Activated T-cell treated with anti-CD3 and anti-CD28 coated beads, Interleukin-2, amount 50 U/mL, for 48 hours (primary cell): ENCODE measurements at places on chromosomes 1 and 21.

DNA sequence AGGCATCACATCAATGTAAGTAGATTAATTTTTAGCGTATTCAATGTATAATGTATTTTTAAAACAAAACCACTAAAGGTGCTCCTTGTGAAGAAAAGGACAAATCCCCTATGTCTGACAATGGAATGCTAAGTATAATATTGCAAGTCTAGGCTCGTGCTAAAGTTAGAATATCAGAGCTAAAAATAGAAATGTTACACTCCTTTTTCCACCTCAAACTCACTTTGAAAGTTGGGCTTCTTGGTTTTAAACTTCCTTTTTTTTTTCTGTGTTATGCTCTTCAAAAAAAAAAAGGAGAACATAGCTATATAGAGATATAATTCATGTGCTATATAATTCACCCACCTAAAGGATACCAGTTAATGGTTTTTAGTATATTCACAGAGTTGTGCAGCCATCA, 3.6 kb upstream of the SERBP1 start:
- DNase-seq, result no peak

DNA sequence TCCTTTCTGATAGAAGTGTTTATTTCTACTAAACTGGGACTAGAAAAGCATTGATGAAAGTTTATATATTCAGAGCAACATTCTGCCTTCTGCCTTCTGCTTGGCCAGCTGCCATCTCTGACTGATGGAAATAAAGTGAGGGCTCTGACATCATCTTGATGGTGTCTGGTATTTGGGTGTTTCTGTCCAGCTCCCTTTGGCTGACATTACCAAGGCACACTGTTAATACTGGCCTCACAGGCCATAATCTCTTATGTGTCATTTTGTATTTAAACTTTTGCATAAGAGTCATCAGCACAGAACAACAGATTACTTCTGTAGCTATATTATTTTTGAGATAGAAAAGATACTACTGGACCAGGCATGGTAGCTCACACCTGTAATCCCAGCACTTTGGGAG, 216.9 kb downstream of the RYR2 start:
- DNase-seq, result no peak

GRCh38 chr1:94982398-94982797, 55.5 kb upstream of the CNN3 start:
- no peak for DNase-seq

DNA sequence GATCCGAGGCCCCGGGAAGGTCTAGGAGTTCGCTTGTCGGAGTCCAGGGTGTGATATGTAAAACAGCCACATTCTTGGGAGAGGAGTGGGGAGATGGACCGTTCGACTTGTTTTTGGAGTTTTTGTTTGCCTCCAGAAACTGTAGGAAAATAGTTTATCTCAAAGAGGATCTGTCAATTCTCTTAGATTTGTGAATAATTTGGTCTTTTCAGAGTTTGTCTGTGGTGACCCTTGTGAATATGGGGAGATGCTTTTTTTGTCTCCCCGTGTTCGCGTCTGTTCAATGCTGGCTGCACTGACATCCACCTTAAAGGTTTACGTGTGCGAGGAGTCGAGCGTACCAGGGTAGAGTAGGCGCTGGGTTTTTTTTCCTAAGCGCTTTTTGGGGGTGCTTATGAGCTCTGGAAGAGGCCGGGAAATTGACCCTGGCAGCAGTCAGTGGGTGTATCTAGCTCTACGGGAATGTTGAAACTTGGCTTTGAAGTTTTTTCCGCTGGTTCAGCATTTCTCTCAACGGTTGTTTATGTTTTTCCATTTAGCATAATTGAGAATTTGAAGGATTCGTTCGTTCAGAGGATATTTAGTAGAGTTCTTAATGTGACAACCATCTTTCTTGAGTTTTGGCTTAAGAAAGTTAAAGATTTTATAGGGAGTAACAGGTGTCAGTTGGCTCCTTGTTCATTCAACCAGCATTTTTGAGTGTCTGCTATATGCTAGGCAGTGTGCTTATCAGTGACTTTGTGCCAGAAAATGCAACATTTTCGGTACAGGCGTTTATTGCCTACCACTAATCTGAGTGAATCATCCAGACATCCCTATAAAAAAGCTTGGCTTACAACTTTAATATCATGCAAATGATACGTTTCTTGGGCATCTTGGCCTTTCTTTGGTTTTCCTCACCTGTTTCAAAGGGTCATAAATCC, 1.2 kb downstream of the SZRD1 start:
- DNase-seq, result no peak

GRCh38 chr1:208177656-208178055, 66.5 kb downstream of the PLXNA2 start:
- DNase-seq, result no peak

DNA sequence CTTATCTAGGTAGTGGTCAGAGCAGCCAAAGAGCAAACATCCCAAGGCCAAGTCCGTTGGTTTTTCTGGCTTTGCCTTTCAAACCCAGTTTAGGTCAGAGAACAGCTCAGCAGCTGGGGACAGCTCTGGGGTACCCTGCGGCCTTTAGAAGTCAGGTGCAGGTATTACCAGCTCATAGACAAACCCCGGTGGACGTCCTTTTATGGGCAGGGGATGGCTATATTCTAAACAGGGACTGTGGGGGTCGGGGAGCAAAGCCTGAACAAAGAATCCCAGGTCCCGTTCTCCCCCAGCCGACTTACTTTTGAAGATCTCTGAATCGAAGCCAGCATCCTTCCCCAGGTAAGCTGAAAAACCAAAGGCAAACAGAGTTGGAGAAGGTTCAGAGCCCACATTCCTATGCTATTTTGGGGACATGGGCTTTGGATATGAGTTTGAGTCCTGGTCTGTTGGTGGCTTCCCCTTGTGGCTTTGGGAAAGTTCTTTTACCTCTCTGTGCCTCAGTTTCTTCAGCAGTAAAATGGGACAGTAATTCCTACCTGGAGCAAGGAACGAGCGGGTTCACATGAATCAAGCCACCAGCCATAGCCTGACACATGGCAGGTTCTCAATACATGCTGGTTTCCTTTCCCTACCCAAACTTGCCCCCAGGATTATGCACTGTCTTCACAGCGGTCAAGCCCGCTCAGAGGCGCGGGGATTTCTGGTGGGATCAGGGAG, 16.6 kb downstream of the MYOM3 start:
- no peak for DNase-seq

DNA sequence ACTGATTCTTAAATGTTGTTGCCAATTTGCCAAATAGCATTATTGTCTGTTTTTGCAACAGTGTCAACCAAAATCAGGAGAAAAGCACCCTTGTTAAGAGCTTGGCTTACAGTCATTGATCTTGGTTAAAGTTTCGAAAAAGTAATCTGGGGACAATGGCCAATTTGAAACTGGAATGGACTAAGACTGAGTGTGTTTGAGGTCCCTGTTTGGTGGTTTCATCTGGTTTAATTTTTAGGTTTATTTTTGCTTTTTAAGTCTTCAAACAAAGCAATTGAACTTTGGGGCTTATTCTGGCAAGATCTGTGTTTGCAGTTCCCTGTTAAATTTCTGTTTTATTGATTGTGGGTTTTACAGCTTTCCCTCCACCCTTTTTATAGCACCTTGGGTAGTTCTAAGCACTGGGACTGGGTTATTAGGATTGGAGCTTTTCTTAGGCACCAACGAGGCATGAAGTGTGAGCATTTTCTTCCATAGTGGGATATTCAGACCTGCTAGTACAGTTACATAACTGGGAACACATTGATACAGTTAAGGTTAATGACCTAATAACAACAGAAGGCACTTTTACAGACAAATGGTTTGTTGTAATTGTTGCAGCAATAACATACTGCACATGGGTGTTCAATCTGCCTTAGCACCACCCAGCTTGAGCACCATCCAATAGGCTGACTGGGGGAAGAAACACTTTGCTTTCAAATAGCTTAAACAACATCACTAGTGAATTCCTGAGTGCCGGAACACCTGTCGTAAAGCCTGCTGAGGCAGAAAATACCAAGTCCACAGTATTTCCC, 40.6 kb upstream of the MAP10 start:
- no peak for DNase-seq

DNA sequence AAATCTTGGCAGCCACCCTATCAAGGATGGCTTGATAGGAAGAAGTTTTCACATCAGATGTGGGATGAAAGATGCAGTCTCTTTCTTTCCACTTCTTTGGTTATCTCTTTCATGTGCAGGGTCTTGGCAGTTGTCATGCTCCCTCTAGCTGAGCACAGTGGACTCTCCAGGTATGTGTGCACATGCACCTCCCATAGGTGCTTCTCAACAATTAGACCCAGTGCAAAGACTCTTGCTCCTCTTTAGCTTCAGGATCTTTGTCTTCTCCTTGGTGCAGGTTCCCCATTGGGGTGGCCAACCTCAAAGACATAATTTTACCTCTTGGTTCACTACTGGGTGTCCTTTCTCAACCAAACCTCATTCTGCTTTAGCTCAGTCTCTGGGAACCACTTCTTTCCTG, 80.7 kb downstream of the TBX15 start:
- no peak for DNase-seq

DNA sequence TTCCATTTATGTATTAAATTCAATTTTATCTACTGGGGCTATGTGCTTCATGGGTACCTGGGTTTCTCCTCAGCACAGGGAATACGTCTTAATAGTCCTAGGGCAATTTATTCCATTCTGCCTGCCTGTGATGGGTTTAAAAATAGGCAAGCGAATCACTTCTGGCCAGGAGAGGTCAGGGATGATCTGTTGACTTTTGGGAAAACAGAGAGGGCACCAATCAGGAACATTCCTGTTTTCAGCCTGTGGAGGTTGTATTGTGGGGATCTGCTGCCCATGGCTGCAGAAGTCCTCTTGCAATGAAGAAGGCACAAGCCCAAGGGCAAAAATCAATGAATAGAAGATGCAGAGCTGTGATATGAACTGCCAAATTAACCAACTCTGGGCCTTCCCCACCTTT, 303.1 kb downstream of the CTH start:
- no peak for DNase-seq

- DNase-seq, result no peak
Observed at GRCh38 chr1:24437631-24438396, 22.2 kb downstream of the NIPAL3 start.

GRCh38 chr1:208030288-208031091, 119.6 kb upstream of the CD34 start:
- DNase-seq, result no peak

- DNase-seq, result no peak
Observed at GRCh38 chr1:153536671-153537375, 1.0 kb upstream of the S100A6 start.

DNA sequence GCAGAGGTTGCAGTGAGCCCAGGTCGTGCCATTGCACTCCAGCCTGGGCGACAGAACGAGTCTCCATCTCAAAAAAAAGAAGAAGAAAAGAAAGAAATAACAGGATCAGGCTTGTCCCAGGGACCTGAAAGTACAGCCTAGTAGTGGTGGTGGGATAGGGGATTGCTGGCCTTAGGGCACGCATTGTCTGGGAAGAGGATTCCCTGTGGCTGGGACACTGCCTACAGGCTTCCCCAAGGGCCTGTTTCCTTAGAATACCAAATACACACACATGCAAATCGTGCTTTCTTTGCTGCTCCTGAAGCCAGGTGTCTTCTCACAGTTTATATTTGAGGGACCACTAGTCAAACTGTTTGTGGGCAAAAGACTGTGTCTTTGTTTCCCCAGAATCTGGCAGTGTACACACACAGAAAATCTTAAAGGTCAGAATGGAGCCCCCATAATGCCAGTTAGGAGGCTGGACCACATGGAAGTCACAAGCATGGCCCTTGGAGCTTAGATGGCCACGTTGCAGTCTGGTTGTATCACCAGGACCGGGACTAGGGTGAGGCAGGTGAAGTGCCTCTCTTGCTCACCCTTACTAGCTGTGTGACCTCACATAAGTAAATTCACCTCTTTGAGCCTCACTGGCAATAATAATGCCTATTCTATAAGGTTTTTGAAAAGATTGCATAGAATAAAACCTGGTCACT, 12.7 kb upstream of the ASAP3 start:
- no peak for DNase-seq

DNA sequence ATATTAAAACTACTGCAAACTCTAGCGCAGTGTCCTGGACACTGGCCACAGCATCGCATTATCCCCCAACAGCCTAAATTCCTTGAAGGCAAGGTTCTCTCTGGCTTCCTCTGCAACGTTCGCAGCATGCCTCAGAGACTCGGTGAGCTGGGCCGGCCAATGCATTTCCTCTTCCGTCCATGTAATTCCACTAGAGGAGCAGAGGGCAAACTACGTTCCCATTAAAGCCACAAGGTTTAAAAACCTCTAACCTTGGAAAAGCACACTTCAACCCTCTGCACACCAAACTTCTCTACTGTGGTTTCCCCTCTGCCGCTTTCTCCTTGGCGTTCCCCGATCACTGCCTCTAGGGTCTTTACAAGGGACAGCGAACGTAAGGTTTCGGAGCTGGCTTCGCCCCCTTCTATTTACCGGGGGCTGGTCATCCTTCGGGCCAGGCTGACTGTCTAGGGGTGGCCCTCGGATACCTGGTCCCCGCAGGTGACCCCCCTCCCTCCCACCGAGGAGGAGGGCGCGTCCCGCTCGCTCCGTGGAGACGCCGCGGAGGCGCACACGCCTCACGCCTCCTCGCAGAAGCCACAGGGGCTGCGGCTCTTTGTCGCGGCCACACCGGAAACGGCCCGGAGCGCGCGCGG, 456 bp upstream of the SMYD2 start:
- peak; percentile 30 for DNase-seq

- DNase-seq, result no peak
Observed at GRCh38 chr1:25199819-25200620, 32.3 kb downstream of the SYF2 start.

DNA sequence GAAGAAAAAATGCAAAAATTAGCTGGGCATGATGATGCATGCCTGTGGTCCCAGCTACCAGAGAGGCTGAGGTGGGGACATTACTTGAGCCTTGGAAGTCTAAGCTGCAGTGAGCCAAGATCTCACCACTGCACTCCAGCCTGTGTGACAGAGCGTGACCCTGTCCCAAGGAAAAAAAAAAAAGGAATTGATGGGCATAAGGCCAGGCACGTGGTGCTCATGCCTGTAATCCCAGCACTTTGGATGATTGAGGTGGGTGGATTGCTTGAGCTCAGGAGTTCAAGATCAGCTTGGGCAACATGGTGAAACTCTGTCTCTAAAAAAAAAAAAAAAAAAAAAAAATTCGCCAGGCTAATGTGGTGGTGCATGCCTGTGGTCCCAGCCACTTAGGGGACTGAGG, 55.8 kb upstream of the ATP2B4 start:
- no peak for DNase-seq

DNA sequence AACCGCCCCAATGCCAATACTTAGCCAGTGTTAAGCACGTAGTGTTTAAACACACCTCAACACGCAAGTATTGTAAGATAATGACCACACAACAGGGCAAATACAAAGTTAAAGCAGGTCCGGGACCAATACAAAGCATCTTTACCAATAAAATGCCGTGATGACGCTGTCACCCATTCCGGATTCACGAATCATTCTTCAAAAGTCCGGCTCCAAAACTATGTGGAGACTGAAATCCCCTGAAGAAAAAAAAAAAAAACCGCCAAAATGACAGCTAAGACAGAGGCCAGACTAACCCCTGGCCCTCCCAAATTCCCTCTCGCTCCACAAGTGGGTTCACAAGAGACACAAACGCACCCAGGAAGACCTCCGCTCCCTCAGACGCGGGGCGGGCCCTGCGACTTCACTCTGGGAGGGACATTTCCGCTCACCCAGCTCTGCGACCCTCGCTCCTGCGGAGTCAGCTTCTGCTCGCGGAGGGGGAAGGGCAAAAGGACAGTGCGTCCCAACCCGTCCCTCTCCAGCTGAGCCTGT, 625 bp upstream of the DARS2 start:
- DNase-seq, result no peak
